G401 (cell line): ENCODE measurements at places on chromosomes 12 and 14.

GRCh38 chr12:11855983-11856374 is 206.5 kb downstream of the ETV6 start:
- no peak for DNase-seq

DNA sequence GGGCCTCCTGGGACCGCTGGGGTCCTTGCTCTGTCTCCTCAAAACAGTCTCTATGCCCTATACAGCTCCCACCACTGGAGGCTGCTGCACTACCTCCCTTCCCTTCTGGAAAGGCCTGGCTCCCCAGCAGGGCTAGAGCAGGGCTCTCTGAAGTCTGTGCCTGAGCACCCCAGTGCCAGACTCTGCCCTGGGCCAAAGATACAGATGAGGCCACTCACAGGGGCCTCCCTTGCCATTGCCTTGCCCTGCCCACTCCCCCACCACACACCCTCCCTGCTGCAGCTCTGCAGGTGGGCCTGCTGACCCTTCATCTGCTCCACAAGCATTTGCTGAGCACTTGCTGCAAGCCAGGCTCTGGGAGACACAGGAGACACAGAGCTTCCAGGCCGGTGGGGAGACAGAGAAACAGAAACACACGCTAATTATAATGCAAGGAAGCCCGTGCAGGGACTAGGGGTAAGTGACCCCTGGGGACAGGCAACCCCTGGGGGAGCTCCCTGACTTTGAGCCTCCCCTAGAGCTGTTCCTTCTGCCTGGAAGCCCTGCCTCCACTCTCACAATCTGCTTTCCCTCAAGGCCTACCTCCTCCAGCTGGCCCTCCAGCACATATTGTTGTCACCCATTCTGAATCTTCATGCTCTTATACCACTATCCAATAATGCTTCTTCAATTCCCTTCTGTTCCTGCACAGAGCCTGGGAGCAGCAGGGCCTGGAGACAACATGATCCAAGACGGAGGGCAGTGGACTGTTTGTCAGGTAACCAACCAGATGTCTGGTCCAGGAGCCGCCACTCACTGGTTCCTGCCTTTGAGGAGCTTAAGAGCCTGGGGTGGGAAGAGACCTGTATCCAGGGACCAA is 32.6 kb upstream of the PNMA1 start:
- no peak for DNase-seq

- no peak for DNase-seq
Observed at GRCh38 chr12:78787576-78787975, 77.0 kb upstream of the SYT1 start.

GRCh38 chr12:69412655-69413054 is 53.1 kb downstream of the YEATS4 start:
- DNase-seq: no peak

DNA sequence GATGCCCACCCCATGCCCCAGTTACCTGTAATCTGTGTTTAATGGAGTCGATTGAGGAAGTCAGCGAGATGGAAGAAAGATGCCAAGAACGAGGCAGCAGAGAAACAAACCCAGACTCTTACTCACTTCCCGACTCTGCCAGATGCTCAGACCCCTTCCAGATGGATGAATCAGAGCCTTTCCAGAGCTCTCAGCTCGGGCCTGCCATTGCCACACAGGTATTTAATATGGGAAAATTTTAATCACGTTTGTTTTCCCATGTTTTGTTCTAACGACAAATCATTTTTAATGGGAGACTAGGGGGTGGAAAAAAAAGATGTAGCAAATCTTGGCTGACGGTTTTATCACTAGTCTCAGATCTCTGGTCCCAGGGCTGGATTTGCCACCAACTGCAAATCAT is 72.5 kb upstream of the SRRM4 start:
- DNase-seq: no peak

GRCh38 chr12:4160314-4161040 is 113.1 kb upstream of the CCND2 start:
- no peak for DNase-seq

DNA sequence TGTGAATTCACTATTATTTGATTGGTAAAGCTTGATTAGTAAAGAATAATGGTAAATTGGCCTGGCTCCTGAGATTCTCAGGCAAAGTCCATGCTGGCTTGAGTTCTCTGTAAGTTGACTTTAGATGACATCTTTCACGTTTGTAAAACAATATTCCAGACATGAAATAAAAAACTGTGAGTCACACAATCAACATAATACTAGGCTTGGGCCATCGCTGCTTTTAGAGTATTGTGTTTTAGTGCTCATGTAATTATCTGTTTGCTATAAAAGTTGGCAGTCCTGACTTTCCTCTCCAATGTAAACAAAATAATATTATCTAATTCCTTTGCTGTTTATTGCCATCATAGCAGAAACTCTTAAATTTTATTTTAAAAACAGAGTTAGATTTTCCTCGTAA is 3.9 kb upstream of the TBC1D30 start:
- no peak for DNase-seq

- no peak for DNase-seq
Observed at GRCh38 chr14:38184132-38184531, 23.6 kb upstream of the SSTR1 start.

- no peak for DNase-seq
Observed at GRCh38 chr12:12466157-12466556, 96.5 kb downstream of the DUSP16 start.

GRCh38 chr12:9049520-9050133 is 60.3 kb downstream of the KLRG1 start:
- DNase-seq: peak; percentile 54

DNA sequence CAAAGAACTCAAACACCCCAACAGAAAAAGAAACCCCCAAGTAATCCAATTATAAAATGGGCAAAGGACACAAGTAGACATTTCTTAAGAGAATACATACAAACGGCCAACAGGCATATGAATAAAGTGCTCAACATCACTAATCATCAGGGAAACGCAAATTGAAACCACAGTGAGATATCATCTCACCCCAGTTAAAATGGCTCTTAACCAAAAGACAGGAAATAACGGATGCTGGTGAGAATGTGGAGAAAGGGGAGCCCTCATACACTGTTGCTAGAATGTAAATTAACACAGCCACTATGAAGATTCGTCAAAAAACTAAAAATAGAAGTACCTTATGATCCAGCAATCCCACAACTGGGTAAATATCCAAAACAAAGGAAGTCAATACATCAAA is 52.4 kb downstream of the CLMN start:
- DNase-seq: no peak

GRCh38 chr14:85308531-85309300 is 221.2 kb upstream of the FLRT2 start:
- DNase-seq: no peak

- no peak for DNase-seq
Observed at GRCh38 chr14:73613419-73613963, 1.2 kb downstream of the ACOT6 start.

GRCh38 chr12:58148405-58148804 is 207.0 kb downstream of the ATP23 start:
- peak; percentile 63 for DNase-seq

- DNase-seq: peak; percentile 44
Observed at GRCh38 chr12:15276088-15276698, 46.1 kb upstream of the PTPRO start.

- no peak for DNase-seq
Observed at GRCh38 chr12:76375470-76375869, 27.3 kb upstream of the BBS10 start.

DNA sequence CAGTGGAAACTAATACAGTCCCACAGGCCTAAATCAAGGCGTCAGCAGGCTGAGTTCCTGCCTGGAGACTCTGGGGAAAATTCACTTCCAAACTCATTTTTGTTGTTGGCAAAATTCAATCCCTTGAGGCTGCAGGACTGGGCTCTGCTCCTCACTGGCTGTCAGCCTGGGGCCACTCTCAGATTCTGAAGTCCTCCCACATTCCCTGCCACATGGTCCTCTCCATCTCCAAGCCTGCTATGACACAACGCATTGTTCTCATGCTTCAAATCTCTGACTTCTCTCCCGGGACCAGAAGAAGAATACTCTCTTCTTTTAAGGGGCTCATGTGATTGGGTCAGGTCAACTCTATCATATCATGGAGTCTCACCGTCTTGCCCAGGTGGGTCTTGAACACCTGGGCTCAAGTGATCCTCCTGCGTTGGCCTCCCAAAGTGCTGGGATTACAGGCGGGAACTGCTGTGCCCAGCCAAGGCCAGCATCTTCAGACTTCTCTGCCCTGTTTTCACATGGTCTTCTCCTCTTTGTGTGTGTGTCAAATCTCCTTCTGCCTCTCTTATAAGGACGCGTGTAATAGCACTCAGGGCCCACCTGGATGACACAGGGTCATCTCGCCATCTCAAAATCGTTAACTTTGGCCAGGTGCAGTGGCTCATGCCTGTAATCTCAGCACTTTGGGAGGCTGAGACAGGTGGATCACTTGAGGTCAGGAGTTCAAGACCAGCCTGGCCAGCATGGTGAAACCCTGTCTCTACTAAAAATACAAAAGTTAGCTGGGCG is 9.7 kb downstream of the P2RX7 start:
- no peak for DNase-seq

DNA sequence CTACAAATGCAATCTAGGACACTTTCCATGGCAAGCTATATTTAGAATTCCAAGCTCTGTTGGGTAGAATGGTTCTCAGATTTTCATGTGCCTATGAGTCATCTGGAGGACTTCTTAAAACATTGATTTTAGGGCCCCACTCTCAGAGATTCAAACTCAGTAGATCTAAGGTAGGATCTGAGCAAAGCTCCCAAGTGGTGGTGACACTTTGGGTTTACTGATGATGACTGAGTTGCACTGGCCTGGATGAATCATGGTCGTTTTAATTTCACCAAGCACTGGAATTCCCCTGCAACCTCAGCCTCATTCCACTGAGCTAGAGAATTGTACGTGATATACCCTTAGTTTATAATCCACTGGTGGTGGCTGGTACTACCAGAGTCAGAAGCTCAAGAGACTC is 86.5 kb downstream of the PPM1H start:
- DNase-seq: no peak

GRCh38 chr14:73465823-73466532 is 7.6 kb upstream of the NUMB start:
- DNase-seq: no peak

DNA sequence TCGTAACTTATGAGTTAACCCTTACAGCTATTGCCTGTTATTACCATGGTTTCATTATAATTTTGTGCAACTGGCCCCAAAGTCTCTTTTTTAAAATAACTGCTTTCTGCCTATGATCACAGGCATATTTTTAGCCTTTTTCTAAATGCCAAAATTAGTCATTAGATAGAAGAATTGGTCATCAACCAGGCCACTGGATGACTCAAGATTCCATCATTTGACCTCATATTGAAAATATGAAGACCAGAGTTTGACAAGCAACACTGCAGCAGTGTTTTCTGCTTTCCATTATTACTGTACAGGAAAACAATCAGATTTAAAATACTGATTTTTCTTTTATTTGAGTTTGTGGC is 54.7 kb upstream of the OTOGL start:
- DNase-seq: no peak

DNA sequence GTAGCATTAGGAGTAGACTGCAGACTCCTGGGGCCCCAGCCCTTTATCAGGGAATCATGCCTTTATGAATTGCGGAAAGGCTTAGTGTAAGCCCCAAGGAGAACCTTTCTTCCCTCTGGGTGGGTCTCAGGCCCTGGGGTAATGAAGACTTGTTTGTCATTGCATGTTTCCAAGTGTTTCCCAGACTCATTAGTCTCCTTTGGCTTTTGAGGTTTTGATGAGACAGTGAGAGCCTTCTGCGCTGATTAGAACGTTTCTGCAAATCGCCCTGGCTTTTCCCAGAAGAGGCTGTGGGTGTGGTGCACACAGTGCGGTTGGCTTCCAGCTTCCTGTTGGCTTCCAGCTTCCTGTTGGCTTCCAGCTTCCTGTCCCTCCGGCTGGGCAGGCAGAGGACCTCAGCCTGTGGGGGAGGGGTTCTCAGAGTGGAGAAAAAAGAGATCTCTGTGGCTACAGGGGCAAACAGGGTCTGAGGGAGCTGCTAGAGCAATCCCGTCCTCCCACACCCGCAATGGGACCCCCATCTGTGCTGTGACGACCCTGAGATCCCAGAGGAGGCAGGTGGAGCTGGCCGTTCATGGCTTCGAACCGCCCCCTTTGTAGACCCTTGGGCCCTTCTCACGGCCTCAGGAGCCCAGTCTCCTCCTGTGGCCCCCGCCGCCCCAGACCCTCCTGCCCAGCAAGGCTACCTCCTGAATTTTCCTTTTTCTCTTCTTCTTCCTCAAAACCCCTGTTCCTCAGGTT is 42.1 kb downstream of the GPR68 start:
- DNase-seq: peak; percentile 11

DNA sequence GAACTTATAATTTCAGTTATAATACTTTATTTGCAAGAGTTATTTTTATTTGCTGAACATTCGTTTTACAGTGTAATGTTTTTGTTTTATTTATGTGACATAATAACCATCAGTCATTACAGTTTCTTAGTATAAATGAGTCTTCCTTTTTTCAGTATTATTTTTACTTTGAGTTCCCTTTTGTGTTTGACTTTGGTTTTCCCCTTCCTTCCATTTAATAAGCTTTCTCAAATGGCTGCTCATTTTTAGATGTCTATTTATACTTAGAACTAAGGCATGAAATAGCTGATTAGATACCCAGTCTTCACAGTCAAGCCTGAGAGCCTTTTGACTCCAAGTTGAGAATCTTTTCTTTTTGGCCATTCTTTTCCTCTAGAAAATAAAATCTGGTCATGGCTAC is 404.5 kb downstream of the LRFN5 start:
- DNase-seq: no peak
